ENCODE measurements at places on chromosomes 1 and 21.

GRCh38 chr1:239815074-239815473, 276.6 kb upstream of the FMN2 start:
- DNase-seq, result no peak

DNA sequence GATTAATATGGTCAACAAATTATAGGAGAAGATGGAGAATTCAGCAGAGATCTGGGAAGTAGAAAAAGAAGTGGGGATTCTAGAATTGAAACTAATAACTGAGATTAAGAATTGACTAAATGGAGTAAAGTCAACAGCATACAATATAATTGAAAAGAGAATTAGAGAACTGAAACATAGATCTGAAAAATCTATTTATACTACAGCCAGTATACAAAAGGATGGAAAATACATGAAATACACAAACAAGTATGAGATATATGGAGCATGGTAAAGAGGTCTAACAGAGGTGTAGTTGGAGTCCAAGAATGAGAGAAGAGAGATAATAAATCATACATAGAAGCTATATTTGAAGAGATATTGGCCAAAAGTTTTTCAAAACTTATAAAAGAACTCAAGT, 235.2 kb downstream of the FGGY start:
- DNase-seq, result no peak

GRCh38 chr21:10463156-10463555, 58.2 kb upstream of the TPTE start:
- no peak for DNase-seq

DNA sequence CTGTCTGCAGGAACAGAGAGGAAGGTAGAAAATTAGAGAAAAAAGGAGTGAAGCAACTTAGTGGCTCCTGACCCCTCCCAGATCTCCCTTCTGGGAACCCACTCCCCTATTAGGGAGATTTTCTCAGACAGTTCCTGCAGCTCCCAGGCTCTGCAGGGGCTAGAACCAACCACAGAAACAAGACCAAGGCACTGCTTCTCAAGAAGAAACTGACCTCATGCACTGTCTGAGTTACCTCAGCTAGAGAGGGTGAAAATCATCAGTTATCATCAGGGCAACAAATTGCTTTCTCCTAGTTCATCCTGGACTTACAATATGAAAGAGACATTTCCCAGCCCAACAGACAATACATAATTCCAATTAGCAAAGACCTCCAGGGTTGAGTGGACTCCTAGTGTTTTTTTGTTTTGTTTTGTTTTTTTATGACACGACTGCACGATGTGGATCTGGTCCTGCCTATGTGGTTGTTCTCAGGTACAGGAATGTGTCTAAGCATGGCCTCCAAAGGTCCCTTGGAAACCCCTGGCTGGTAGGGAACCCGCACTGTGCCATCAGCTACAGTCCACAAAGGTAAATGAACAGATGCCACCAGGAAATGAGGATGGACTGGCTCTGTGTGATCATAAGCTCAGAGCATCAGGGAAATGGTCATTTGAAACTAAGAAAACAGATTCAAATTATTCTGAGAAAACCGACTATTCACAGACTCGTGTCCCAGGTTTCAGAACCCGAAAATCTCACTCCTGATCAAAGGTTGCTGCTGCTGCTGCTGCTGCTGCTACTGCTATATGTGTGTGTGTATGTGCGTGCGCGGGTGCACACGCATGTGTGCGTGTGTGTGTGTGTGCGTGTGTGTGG, 65.3 kb downstream of the LAMC2 start:
- no peak for DNase-seq

DNA sequence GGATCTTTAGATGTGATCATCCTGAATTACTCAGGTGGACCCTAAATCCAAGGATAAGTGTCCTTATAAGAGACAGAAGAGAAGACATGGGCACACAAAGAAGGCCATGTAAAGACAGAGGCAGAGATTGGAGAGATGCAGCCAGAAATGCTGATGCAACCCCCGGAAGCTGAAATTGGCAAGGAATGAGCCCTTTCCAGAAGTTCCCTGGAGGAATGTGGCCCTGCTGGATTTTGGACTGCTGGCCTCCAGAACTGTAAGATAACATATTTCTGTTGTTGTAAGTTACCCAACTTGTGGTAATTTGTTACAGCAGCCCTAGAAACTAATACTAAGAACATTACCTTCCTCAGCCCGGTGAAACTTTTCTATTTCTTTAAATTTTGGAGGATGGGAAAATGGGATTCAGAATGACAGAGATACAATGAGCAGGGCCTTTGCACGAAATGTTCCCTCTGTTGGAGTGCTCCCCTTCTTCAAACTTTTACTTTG, 11.2 kb upstream of the PLPP3 start:
- no peak for DNase-seq

GRCh38 chr1:198880818-198881597, 242.2 kb downstream of the PTPRC start:
- DNase-seq, result no peak

- DNase-seq, result no peak
Observed at GRCh38 chr1:90176530-90176929, 181.6 kb downstream of the ZNF326 start.

DNA sequence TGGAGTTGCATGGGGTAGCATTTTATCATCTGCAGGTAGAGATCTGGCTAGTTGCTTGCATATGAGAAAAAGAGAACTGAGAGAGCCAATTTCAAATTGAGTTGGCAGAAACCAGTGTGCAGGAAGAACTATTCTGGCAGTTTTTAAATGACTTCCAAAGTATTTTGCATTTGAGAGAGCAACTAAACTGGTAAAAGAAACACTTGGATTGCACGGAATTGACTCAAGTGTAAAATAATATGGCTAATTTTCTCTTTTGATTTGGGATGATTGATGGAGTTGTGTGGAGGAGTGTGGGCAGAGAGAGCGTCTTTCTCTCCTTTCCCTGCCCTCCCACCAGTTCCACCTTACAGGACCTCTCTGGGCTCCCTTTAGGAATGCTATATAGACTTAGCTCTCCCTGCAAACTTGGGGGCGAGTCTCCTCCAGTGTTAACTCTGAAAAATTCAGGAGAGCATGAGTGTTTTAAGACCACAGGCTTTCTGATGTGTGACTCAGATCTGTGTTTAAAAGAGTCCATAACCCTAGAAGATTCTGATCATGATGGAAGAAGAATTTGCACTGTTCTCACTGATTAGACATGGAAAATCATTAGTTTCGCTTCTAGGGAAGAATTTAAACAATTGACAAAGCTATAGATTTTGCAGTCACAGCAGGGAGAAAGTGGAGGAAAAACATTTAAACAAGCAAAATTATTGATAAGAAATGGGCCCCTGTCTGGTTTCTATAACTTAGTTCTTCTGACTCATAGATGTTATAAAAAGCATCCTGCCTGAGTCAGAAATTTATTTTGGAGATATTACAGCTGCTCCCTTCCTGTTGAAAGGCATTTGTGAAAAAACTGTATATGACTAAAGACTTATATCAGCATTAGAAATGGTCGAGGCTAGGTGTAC, 24.9 kb upstream of the CTBS start:
- no peak for DNase-seq

DNA sequence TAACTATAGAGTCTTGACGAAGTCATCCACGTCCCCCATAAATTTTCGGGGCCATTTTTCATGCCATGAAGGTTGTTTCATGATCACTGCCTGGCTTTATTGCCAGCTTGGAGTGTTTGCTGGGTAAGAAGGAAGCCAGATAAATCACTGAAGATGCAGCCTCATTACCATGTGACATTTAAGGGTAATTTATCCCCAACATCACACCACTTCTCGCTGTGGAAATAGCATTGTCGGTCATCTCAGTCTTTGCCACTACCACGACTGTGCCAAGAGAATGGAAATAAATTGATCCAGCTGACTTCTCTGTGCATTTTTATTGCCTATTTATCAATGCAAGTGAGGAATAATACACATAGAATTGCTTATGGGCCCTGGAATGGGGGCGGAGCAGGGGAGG, 617.9 kb downstream of the AJAP1 start:
- no peak for DNase-seq

DNA sequence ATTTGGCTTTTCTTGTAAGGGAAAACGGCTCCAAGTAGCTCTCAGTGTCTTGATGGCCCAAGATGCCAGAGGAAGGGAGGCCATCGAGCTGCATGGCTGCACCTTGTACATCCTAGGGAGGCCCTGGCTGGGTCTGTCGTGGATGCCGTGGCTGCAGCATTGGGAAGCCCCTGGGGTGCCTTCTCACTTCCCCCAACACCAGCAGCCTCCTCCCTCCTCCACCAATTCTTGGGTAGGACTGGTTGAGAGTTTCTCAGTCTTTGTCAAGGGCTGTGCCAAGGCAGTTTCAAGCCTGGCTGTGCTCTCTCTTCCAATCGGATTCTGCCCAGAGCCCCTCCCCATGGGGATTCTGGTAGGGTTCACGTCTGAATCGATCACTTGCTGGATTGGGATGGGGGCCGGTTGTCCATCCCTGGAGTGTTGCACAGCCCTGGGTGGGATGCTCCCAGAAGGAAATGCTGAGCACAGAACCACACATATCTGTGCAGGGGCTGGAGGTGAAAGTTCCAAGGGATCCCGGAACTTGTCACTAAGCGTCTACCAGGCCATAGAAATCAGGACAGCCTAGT, 14.0 kb upstream of the SPSB1 start:
- DNase-seq, result no peak

- DNase-seq, result no peak
Observed at GRCh38 chr1:95145493-95145892, 28.3 kb downstream of the TLCD4 start.

DNA sequence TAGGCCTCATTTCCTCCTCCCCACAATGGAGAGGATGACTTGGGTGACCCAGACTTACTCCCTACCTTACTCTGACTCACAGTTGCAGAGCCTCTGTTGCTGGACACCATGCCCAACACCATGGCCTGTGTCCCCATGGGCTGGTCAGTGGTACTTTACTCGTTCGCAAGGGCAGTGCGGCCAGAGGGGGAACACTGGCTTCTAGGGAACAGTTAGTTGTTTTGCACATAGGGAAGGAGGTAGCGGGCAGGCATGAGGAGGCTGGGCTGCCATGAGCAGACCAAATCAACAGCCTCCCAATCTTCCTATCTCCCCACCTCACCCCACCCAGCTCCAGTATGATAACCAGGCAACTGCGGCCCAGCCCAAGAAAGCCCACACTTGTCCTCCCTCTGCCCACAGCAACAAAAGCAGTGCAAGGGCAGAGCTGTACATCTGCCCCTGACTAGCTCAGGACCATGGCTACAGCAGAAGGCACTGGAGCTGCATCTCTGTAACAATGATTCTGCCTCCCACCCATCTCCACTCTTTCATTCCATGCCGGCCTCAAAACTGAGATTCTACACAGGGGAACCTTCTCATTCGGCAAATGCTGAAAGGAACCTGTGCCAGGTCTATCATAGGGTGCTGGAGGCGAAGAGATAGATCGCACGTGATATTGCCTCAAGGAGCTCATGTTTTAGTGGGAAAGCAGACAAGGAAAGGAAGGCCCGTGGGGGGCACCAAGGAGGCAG, 18.6 kb downstream of the TAL1 start:
- DNase-seq, result no peak

GRCh38 chr1:19130468-19130867, 79.6 kb downstream of the UBR4 start:
- no peak for DNase-seq

- no peak for DNase-seq
Observed at GRCh38 chr1:64890699-64891447, 75.5 kb downstream of the JAK1 start.

GRCh38 chr1:20376171-20376570, 85.5 kb downstream of the VWA5B1 start:
- DNase-seq, result no peak

DNA sequence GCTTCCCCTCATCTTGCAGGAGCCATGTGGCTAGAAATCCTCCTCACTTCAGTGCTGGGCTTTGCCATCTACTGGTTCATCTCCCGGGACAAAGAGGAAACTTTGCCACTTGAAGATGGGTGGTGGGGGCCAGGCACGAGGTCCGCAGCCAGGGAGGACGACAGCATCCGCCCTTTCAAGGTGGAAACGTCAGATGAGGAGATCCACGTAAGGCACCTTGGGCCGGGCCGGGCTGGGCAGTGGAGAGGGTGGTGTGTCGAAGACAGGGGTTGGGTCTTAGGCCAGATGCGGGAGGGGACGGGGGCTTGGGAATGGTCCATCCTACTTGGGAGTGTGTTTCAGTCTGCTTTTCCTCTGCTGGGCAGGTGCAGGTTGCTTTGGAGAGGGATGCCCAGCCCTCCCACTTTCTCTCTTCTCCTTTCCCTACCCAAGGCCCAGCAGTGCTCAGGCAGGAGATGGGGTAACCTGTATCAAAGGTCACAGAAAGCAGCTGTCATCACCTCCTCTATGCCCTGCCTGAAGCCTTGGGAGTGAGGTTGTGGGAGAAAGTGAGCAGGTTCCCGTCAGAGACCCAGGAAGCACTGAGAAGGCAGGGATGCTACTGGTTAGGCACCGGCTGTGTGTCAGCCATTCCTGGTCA, 18.9 kb downstream of the EPHX1 start:
- no peak for DNase-seq

DNA sequence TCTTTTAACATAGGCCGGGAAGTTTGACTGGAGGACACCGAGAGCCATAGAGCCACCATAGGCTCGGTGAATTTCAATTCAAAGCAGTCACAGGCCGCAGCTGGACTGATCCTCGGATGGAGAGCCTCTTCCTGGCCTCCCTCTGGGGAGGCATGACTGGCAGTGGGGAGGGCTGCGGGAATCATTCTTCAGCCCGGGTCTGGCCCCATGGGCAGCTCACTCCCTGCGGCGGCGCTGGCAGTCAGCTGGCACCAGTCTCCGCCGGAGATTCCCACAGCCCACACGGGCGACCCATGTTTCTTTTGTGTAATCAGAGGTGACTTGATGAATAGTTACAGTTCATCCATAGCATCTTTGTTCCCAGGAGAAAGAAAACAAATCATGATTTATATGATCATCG, 10.6 kb downstream of the ESPN start:
- no peak for DNase-seq

DNA sequence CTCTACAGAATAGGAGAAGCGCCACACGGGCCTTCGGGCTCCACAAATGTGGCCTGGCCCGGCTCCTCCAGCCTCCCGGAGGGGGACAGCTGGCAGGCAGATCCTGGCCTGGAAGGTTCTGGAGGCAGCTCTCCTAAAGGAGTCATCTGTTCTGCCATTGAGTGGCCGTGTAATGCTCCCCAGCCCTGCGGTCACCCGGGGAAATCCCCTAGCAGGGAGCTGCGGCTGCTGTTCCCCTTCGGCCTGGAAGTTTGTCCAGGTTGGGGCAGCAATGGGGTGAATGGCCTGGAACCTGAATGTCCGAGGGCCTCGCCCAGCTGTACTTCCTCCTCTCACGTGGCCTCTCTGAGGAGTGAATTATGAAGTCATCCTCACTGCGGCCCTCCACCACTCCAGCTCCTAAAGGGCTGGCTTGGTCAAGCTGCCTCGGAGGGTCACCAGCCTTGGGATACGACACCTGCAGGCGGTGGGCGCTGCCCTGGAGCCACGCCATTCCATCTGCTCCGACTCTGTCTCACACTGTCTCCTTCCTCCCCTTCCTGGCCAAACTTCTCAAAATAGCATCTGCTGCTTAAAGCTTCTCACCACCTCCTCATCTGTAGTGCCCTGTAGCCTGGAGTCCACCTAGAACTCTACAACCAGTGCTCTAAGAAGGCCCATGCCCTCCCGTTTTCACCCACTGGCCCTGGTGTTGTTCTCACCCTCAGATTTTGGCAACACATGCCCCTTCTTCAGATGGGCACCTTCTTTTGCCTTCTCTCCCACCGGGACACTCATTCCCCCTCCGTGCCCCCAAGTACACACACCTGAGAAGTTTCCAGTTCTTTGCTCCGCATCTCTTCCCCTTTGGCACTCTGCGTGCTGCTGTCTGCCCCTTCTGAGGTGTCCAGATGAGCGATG, 54.4 kb upstream of the TMPRSS2 start:
- DNase-seq, result peak; percentile 17

Measured in heart right ventricle (tissue), 16 donors.